ENCODE measurements at places on chromosomes 6 and 20.

DNA sequence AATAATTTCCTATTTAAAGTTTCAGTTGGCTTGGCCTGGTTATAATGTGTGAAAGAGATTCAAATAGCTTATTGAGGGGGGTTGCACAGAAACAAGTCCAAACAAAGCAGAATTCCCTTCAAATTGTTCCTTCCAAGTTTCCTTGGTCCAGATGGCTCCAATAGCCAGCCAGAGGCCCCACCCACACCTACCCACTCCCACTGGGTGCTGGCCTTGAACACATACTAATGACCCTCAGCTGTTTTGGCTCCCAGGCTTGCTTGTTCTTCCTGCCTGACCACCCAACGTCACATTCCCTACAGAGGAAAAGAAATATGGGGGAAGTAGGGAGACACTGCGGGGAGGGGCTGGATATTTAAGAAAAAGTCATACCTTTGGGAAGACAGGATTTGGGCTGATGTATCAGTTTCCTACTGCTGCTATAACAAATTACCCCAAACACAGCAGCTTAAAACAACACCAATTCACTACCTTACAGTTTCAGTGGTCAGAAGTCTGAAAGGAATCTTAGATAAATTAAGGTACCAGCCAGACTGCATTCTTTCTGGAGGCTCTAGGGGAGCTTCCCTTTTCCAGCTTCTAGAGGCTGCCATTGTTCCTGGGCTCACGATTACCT is 95.7 kb downstream of the COL21A1 start:
- no peak for DNase-seq

GRCh38 chr6:40551966-40552505 is 35.1 kb downstream of the LRFN2 start:
- DNase-seq = no peak

DNA sequence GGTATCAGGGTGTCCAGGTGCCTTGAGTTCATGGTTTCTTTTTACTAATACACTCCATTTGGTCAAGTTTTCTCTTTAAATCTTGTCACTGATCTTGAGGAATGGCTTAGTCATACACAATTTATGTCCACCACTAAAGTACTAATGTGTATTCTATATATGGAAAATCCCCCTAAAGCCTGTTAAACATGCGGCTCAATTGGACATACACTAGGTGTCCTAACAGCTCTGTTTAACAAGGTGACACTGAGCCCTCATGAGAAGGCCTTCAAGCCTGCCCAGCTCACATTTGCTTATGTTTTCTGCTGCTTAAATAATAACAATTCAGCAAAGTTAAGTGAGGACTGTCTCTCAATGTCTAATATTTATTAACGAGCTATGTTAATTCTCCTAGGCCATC is 31.5 kb downstream of the PDE7B start:
- no peak for DNase-seq

DNA sequence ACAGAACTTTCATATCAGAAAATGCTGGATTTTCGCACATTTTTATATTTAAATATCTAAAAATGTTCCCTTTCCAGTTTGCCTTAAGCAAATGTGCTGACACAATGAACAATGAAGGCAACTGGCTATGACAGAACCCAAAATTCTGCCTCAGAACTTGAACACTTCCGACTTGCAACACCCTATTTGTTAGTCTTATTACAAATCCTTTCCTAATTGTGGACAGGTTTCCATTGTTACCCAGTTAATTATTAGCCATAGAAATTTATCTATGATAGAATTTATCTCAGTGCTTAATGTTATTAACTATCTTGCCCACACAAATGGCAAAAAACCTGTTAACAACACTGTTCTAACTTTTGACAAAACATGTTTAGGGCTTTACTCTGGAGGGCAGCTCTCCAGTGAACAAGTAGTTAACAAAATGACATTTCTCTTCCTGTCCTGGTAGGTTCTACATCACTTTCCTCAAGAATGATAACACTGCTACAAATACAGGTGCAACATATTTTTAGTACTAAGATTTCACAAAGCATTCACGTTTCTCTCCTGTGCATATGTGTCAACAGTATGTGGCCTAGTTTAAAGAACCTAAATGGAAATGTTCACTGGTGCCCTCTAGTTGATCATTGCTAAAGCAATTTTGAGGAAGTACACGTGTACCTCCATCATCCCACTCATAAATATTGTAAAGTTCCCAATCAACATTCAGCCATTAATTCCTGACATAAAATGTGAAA is 58.4 kb downstream of the HIVEP2 start:
- no peak for DNase-seq

GRCh38 chr6:68235326-68235784 is 399.7 kb upstream of the ADGRB3 start:
- no peak for DNase-seq

DNA sequence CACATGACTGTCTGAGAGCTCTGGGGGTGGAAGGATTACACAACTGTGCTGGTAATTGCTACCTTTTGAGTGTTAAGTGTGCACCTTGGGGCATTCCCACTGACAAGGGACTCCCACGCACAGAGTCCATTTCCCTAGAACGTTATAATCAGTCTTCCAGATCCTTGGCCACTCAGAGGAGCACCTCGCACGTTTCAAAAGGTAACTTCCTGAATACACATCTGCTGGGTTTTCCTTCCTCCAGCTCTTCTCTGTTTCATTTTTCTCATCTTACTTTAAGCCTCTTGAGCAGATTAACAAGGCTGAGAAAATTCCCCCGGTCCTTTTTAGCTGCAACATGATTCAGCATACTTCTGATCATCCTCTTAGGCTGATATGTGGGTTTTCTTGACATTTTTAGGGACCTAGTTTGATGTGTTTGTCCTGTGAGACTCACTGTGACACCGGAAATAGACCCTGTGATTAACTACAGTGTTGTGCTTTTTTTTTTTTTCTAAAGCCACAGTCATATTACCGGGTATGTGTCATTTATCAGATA is 98.4 kb upstream of the DUSP22 start:
- DNase-seq = peak; percentile 48

DNA sequence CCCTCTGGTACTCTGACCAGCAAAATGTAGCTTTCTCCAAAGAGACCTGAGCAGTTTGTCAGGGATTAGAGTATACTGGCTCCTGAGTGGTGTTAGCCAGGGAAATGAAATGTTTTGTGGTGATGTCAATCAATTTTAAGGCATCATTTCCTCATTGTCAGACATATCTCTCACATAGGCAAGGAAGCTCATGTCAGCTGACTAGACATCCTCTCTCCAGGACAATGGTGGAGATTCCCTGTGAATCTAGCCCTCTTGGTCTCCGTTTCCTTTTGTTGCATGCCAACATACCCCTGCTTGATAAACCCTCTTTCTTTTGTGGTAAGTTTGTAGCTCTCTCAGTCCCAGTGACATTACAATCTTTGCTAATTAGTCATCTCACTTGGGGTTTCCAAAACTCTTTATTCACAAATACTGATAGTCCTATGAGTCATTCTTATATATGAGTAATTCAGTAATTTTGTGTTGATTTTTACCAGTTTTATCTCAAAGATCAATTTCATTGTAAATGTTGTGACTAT is 135.6 kb upstream of the PTPRK start:
- peak; percentile 10 for DNase-seq

GRCh38 chr6:13384966-13385365 is 56.6 kb upstream of the TBC1D7 start:
- DNase-seq = no peak

GRCh38 chr20:49356676-49357075 is 78.8 kb upstream of the ZNFX1 start:
- no peak for DNase-seq

DNA sequence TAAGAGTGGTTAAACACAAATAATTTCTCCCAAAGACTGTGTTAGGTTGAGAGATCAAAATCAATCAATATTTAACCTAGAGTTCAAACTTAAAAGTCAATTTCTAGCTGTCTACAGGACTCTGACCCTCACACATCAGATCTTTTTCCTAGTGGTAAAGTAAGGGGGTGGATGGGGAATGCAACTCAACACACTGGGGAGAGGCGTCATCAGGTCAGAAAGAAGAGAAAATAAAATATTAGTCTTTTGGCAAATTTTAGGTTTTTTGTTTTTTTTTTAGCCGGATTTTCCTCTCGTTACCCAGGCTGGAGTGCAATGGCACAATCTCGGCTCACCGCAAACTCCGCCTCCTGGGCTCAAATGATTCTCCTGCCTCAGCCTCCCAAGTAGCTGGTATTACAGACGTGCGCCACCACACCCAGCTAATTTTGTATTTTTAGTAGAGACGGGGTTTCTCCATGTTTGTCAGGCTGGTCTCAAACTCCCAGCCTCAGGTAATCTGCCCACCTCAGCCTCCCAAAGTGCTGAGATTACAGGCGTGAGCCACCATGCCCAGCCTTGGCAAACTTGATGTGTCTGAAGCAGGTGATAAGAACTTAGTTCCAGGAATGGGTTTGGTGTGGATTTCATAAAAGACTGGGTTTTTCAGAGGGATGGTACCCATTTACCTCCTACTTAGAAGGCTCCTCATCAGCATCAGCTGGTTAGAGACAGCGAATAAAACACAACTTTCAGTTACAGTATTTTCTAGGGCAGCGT is 65.9 kb downstream of the MKKS start:
- no peak for DNase-seq

GRCh38 chr6:168905451-168906090 is 348.1 kb downstream of the THBS2 start:
- DNase-seq = no peak

DNA sequence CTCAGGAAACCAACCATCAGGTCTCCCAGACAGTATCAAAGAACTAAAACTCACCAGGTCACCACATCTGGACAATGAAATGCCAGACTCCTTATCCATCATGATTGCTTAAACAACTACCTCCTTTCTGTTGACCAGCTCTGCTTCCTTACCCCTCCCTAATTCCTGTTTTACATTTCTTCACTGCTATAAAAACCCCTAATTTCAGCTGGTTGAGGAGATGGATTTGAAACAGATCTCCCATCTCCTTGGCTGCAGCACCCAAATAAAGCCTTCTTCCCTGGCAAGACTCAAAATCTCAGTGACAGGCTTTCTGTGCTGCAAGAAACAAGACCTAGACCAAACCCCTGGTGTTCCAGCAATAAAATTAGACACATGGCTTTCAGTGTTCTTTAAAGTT is 40.3 kb downstream of the MYLK4 start:
- no peak for DNase-seq

- DNase-seq = no peak
Measured at GRCh38 chr20:13638162-13638495, 603 bp downstream of the TASP1 start.

- no peak for DNase-seq
Measured at GRCh38 chr6:85050149-85050548, 285.8 kb upstream of the TBX18 start.

- DNase-seq = no peak
Measured at GRCh38 chr6:27767851-27768250, 144.3 kb downstream of the OR2B2 start.

GRCh38 chr20:20594171-20594530 is 118.3 kb downstream of the RALGAPA2 start:
- DNase-seq = no peak

DNA sequence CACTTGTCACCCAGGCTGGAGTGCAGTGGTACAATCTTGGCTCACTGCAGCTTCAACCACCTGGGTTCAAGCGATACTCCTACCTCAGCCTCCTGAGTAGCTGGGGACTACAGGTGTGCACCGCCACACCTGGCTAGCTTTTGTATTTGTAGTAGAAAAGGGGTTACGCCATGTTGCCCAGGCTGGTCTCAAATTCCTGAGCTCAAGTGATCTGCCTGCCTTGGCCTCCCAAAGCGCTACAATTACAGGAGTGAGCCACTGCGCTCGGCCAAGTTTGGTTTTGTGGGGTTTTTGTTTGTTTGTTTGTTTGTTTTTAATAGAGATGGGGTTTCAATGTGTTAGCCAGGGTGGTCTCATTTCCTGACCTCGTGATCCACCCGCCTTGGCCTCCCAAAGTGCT is 12.3 kb downstream of the LOC128125822 start:
- DNase-seq = no peak

DNA sequence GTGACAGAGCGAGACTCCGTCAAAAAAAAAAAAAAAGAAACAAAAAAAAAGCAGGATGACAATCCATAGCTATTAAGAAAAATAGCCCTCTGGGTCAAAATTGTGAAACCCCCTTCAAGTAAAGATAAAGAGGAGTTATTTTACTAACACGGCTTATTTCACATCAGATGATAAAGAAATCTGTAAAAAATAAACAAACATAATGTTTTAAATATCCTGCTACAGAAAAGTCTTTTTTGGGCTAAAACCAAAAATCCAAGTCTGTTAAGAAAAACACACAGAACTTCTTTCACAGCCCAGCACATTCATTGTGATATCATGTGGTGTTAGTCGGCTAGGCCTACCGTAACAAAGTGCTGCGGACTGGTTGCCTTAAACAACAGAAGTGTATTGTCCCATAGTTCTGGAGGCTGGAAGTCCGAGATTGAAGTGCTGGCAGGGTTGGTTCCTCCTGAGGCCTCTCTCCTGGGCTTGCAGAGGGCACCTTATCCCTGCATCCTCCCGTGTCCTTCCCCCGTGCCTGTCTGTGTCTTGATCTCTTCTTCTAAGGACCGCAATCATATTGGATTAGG is 239.2 kb upstream of the TAB2 start:
- DNase-seq = no peak

DNA sequence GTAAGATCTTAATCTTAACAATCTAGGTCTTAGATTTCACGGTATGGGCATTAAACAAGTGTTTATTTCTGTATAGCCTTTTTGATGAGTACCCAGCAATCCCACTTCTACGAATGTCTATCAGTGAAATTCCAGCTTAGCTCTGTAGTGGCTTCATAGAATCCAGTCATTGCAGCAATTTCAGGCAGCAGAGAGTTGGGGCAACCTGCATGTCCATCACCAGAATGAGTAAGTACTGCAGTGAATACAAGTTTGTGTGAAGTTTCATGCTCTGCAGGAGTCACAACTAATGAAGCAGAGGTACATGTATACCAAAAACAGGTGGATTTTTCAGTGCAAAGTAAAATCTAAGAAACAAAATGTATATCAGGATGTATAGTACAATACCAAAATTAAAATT is 151.7 kb downstream of the OR2B2 start:
- DNase-seq = no peak

DNA sequence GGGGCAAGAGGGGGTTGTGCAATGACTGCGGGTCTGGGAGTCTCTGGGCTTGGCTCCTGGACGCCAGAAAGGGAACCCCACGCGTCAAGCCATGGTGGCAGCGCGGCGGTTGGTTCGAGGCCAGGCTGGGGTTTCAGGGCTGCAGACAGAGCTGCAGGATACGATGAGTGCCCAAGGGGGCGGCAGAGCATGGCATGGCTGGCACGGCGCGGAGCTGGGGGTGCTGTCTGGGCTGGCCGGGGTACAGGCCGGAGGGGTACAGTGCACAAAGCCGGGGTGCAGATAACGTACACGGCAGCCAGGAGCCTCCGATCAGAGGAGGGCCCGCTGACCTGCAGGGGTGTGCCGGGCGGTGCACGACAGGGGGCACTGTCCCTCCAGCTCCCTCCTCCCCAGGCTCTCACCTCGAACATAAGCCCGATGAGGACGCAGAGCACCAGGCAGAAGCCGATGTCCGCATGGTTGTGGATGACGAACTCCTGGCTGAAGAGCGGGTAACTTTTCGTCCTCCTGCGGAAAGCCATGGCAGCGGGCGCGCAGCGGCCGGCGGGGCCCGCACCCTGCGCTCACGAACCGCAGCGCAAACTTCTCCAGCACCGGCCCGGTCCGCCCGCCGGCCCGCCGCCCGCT is 353 bp downstream of the TRAM2 start:
- peak; percentile 63 for DNase-seq
